Right ventricle myocardium superior (tissue), 1 donor: ENCODE measurements at places on chromosomes 2 and 18. TPM values are rescaled to one million over a fixed set of nuclear protein-coding genes. Genes with fewer than 3 reads are reported as not detected.
A peak's percentile ranks its signal among the peaks of the same experiment; 100 is the strongest.

GRCh38 chr2:4745056-4745991 lies 946.9 kb upstream of the SOX11 start:
- DNase-seq, result no peak

DNA sequence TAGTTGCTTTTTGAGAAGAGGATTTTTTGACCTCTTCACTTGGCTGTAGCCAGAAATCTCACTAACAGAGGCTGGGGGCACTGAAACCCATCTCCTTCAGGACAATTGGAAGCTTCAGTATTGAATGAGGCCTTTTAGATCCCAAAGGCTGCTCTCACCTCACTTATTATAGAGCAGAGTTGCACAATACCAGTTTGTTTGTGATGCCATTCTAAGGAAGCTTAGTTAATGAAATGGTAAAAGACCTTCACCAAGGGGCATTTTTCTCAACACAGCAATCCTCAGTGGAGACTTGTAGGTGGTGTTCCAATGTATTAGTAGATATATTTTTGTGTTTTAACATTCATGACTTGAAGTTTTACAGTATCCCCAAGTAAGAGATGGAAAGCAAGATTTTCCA lies 71.0 kb upstream of the RFX8 start:
- no peak for DNase-seq

DNA sequence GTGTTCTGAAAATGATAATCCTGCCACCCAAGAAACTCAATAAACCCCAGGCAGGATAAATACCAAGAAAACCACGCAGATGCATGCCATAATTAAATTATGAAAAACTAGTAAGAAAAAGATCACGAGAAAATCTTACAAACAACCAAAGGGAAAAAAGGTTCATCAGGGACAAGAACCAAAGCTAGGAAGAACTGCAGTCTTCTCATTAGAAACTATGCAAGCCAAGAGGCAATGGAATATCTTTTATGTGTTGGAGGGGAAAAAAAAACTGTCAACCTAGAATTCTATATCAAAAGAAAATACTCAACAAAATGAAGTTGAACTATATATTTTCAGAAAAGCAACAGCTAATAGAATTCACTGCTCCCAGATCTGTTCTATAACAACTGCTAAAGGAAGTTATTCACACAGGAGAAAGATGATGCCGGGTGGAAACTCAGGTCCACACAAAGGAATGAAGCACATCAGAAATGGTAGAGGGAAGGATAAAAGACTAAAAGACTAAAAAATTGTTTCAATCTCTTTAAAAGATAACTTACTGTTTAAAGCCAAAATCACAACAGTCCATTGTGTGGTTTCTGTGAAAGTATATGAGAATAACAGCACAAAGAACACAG lies 55.0 kb downstream of the NDUFA10 start:
- DNase-seq, result no peak

DNA sequence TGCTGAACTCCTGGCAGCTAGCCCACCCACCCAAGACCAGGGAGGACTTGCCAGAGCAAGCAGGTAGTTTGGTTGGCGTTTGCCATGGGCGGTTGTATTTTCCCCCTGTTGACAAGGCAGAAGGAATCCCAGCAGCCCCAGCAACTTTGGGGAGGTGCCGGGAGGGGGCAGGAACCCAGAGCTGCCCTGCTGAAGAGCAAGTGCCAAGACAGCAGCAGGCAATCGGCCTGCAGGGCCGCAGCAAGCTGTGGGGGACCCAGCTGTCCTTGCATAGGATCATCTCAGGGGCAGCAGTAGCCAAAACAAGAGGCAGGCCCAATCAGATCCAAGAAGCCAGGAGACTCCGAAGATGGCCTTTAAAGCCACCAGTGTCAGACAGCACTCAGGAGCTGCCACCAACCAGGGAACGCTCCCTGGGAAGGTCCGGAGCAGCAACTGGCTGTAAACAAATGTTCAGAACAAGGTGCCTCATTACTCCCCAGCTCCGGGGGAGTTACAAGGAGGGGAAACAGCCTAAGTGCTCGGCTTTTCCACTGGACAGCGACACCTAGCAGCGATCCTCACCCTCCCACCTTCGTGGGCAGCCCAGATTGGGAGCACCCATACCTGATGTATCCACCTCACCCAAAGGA lies 2.1 kb downstream of the ST8SIA5 start:
- no peak for DNase-seq

DNA sequence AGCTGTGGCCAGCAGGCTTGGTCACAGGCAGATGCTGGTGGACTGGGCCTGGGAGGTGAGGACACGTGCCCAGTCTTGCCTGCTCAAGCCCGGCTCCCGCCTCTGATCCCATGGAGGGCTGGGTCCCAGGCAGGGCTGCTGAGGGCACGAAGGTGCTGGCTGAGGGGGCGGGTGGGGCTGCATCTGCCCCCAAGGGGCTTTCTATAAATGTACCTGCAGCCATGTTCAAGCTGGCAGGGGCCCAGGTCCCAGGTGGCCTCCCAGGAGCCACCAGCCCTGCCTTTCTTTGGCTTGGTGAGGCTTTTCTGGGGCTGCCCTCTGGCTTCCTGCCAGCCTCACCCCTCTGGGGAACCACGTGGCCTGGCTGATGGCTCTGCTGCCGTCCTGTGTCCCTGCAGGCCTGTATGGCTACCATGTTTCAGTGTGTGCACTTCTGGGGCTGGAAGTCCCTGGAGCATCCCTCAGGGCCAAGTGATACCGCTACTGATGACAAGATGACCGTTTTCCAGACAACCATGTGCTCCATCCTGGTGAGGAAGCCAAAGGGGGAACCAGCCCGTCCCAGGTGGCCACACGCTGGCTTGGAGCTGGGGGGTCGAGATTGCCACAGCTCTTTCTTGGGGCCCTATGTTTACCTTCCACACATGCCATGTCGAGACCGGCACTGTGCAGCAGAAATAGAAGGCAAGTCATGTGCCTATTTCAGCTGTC lies 23.2 kb downstream of the HJURP start:
- no peak for DNase-seq

GRCh38 chr2:681312-681711 lies 4.1 kb upstream of the TMEM18 start:
- DNase-seq, result no peak

DNA sequence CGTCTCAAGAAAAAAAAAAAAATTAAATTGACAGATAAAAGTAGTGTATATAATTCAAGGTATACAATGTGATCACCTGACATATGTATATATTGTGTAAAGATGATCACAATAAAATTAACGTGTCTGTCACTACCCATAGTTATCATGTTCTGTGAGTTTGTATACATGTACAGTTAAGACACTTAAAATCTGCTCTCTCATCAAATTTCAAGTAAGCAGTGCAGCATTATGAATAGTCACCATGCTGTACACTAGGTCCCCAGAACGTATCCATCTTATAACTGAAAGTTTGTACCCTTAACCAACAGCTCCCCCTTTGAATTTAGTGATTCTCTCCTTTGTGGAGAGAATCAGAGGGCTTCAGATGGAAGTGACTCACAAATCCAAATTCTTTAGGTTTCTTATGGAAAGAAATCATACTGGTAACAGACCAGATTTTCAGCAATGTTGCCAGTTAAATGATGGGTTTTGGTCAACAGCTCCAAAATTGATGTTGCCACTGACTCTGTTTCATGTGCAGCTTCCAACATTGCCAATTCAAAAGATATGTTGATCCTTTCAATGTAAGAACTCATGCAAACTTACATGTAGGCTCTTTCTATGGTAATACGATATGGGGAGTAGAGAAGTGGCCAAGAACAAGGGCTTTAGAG lies 281.5 kb downstream of the AFF3 start:
- DNase-seq, result no peak

- no peak for DNase-seq
Measured at GRCh38 chr2:167215595-167215994, 327.3 kb downstream of the XIRP2 start.

DNA sequence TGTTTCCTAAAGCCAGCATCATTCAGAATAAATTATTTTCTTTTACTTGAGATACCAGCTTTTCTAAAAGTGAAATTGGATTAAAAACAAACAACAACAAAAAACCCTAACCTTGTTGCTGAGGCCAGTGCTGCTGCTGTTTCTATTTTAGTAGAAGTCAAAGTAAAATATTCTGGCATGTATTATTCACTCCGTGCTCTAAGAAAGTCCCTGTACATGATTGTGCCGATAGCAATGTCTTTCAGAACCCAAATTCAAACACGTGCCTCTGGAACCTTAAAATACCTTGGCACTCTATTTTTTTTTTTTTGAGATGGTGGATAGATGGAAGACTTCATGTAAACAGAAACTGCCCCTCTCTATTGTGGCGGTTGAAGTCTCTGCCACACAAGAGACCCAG lies 43.7 kb downstream of the TANC1 start:
- no peak for DNase-seq

- DNase-seq, result no peak
Measured at GRCh38 chr18:35479911-35480586, 17.7 kb downstream of the INO80C start.

GRCh38 chr18:7720395-7720794 lies 153.3 kb downstream of the PTPRM start:
- DNase-seq, result no peak

- no peak for DNase-seq
Measured at GRCh38 chr2:105951384-105951694, 206.6 kb downstream of the NCK2 start.

GRCh38 chr2:71776227-71776626 lies 322.9 kb downstream of the DYSF start:
- no peak for DNase-seq

- no peak for DNase-seq
Measured at GRCh38 chr2:143463719-143464118, 334.5 kb downstream of the ARHGAP15 start.

DNA sequence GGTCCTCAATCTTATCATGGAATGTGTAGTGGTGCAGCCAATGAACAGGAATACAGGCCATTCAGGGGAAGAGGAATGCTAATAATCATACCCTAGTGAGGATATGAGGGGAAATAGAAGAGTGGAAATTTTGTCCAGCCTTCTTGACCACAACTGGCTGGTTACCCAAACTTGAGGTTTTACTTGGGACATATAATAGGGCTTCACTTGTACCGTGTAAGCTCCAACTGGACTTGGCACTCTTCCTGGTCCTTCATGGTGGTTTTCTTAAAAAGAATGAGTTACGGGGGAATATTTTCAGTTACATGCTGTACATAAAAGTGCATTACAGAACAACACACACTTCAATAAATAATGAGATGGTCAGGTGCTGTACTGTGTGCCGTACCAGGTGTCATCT lies 234.9 kb upstream of the RASGRP3 start:
- no peak for DNase-seq

- DNase-seq, result no peak
Measured at GRCh38 chr18:35117372-35117771, 76.2 kb downstream of the MAPRE2 start.

DNA sequence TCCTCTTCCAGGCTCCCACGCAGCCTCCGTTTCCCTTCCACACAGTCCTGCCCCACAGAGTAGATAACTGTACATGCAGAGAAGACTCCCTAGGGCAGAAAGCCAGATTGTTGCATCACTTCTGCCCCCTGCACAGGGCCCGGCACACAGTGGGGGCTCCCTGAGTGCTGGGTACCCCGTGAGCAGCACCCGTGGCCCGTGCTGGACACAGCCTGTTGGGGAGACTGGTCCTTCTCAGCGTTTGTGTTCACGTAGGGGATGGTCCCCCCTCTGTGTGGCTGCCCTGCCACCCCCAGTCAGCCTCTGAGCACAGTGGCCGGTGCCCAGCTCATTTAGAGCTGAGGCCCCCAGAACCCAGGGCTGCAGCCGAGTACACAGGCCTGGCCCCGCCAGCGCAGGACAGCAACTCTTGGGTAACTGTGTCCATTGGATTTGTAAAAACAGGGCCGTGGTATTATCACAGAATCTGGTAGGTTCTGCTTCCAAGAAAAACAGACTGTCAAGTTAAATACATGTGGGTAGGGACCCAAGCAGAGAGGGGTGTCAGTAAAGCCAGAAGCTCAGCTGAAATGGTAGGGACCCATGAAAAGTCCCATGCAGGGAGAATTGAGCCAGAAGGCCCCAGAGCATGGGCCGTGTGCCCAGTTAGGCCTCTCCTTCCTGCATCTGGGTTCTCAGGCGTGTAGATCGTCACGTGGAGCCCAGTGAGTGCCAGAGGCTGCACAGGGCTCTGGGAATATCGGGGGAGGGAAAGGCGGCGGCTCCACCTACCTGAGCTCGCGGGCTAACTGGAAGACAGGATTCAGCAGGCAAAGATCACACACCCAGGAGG lies 257.3 kb downstream of the ATAD2B start:
- peak; percentile 91 for DNase-seq

DNA sequence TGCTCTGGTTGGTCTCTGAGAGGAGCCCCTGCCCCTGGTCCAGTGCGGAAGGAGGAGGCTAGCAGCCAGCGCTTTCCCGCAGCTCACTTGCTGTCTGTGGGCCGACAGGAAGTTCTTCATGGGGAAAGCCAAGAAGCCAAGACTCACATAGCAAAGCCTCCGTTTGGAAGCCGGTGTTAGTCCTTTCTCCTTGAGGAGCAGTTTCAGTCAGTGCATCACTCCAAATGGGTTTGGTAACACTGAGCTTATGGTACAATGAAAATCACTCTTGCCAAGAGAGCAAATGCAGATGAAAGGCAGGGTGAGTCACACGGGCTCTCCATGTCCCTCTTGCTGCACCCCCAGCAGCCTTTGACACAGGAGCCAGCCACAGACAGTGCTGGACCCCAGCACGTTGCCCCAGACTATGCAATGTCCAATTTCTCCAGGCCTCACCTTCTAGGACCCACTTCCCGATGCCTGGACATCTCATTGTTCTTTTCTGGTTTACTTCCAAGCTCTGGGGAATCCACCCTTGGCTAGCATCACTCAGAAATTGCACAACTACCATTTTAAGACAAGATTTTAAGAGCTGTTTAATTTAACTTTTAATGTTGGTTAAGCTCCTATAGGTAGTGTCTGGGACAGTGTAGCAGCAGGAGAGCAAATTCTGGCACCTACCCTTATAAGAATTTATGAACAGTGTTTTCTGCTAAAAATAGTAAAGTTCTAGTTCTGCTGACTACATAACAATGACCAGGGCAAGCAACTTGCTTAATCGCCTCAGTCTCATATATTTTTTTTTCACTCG lies 174.9 kb downstream of the ASB1 start:
- DNase-seq, result no peak

DNA sequence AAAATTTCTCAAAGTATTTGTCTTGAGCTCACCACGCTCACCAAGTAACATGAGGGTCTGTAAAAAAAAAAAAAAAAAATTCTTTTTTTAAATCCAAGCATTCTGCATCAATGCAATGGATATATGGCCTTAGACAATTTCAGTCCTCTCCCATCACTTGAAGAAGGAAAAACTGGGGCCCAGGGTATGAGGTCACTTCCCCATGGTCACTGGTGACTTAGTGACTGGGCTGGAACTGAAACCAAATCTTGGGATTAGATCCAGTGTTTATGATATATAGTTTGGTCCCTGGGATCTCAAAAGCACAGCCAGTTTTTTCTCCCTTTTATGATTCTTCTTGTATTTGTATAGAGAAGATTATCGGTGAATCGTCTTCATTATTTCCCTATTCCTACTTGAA lies 477.9 kb upstream of the TNP1 start:
- no peak for DNase-seq

- DNase-seq, result no peak
Measured at GRCh38 chr2:16202266-16203020, 262.1 kb downstream of the MYCN start.

GRCh38 chr2:224772494-224772893 lies 56.3 kb upstream of the CCDC195 start:
- no peak for DNase-seq

Gene GAL3ST2
- not detected for total RNA-seq

Gene CROCC2
- total RNA-seq, result not detected

Gene OTX1
- total RNA-seq, result not detected

Gene CHAC2
- 4.0 TPM for total RNA-seq

Gene PRKAG3
- total RNA-seq, result not detected

Gene GALM
- 14.7 TPM for total RNA-seq

Gene MTX2
- 50.3 TPM for total RNA-seq

Gene ACVR1C
- total RNA-seq, result 0.54 TPM

Gene SLC5A7
- 0.19 TPM for total RNA-seq
